ENCODE measurements at places on chromosomes 2 and 18.

DNA sequence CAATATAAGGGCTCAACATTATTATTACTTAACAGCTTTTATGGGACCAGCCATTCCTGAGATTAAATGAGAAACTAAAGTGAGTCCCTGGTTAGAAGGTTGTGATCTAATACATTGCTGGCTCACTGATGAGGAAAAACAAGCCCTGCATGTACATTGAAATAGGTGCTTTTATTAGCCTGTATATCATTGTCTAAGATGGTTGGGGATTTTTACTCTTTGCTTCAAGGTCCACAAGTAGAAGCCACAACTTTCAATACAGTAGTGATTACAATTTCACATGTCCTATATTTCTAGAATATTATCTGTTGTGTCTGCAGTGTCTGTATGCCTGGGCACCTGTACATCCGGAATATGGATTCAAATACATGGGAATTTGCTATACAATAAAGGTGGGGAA is 104.1 kb upstream of the FZD5 start:
- peak; percentile 39 for DNase-seq

GRCh38 chr2:133568172-133568571 is at the start of gene NCKAP5:
NCKAP5 (minus strand) TSS chr2:133568463; CDS start chr2:133517526, 50,937 bp downstream.
- DNase-seq, result no peak

DNA sequence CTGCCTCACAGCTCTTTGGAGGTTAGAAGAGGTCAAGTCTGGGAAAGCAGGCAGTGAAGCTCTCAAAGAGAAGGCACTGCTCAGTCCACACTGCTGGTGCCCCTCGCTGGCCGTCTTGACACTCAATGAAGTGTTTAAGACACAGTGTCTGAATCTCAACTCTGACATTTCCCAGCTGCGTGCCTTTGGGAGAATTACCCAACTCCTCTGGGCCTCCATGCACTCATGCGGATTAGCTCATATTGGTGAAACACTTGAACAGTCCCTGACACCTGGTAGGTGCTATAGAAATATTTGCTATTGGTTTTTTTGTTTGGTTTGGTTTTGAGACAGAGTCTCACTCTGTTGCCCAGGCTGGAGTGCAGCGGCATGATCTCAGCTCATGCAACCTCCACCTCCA is 281.0 kb downstream of the SRBD1 start:
- DNase-seq, result no peak

DNA sequence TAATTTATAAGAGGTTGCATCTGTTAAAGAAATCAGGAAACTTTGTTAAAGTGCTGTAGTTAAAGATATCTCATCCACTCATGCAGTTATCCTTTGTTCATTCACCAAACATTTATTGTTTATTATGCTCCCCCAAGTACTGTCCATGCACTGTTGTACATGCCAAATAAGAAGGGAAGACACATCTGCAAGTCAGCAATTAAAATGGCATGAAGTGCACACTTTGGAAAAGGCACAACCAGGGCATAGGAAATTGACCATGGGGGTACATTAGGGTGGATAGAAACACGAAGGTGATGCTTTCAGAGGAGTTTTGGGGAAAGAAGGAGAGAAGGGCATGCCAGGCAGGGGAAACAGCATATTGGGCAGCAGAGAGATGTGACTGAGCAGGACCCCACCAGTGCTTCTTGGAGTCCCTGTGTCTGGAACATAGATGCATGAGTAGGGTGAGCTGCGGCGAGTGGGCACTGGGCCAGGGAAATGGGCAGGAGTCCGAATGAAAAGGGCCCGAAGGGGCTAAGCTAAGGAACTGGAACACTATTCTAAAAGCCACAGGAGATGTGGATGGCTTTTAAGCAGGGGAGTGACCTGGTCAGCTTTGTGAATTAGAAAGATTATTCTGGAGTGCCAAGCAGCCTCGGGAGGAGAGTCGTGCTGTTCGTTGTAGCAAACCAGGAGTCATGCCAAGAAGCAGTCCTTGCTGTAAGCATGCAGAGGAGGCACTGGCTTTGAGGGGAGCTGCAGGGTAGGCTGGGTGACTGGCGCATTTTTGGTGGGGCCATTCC is 316.3 kb downstream of the AGPS start:
- DNase-seq, result no peak

GRCh38 chr18:9206421-9206820 is 69.8 kb downstream of the ANKRD12 start:
- no peak for DNase-seq

DNA sequence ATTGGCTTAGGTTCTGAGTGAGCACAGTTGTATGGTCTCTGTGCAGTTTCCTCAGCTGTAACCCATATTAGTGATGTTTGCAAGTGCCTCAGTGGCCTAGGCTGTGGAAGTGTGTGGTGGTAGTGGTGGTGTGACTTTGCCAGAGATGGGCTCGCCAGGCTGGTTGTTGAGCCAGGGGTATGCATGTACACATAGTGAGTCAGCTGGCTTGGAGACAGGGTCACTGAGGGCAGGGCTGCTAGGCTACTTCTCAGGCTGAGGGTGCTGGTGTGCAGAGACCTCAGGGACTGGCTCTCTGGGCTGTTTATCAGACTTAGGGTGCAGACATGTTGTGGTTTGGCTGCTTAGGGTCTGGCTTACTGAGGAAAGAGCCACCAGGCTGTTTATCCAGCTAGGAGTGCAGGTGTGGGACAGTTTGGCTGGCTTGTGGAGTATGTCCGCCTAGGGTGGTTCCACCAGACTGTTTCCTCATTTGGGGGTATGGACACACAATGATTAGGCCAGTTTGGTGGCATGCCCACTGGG is 15.0 kb downstream of the APLF start:
- DNase-seq, result no peak

DNA sequence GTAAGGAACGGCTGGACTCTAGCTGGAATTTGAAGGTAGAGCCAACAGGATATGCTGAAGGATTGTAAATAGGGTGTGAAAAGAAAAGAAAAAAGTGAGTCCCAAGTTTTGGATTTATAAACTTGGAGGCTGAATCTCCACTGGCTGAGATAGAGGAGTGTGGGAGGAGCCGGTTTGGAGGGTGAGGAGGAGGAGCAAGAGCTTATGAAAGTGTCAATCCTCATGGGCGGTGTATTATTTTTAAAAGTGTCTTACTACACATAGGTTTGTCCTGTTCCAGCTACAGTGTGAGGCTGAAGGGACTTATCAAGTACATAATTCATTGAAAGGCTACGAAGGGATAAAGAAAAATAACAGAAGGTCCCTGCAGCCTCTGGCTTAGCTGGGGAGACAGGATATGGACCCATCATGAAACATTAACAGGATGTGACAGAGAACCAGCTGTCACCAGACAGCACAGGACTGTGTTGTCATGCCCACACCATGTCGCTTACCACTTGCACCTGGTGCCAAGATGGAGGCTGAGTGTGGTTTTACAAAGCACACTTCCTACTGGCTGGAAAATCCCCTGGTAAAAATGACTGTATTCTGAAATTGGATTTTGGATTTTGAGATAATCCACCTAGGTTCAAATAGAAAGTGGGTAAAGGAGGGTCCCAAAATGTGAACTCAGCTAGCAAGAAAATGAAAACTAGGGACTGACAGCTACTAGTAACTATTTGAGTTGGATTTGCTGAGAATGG is 2.5 kb upstream of the MREG start:
- peak; percentile 67 for DNase-seq

GRCh38 chr2:30208453-30208852 is 22.9 kb upstream of the LBH start:
- DNase-seq, result peak; percentile 46

GRCh38 chr2:9430316-9431293 is 7.2 kb downstream of the CPSF3 start:
- no peak for DNase-seq

DNA sequence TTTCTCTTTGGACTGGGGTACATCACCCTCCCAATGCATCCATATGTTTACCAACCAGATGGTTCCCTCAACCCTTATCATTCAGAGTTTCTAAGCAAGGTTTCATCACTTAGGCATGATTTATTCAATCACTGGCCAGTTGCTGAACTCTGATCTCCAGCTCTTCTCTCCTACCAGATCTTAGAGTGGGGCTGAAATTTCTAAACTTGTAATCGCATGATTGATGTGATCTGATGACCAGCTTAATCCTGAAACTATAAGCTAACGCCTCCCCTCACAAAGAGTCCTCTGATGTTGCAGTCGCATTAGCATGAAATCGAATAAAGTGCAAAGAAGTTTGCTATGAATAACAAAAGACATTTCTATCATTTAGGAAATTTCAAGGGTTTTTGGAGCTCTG is 1082.0 kb downstream of the DPP10 start:
- no peak for DNase-seq

GRCh38 chr2:44731505-44731904 is 210.0 kb upstream of the SIX3 start:
- DNase-seq, result peak; percentile 51

DNA sequence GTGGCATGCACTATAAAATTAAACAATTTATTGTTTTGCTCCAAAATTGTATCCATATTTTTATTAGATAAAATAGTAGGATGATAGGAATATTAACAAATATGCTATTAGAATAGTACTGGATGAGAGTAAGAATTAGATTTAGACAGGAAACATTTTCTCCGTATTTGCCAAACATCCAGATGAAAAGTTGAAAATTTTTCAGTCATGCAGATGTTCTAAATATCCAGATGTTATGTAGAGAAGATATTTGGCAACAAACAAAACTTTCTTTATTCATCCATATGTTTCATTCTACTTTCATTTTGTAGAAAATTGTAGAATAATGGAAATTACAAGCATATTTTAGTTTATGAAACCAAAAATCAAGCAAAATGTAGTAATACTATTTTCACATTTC is 45.2 kb upstream of the NEUROD1 start:
- no peak for DNase-seq

DNA sequence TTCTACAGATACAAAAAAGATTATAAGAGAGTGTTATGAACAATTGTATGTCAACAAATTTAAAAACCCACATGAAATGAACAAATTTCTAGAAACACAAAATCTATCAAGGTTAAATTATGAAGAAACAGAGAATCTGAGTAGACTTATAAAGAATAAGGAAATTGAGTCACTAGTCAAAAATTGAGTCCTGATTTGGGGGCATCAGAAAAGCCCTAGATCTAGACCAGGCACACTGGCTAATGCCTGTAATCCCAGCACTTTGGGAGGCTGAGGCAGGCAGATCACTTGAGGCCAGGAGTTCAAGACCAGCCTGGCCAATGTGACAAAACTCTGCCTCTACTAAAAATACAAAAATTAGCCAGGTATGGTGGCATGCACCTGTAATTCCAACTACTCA is 15.3 kb upstream of the SPR start:
- DNase-seq, result no peak

GRCh38 chr2:152097801-152098495 is 896 bp downstream of the CACNB4 start:
- DNase-seq, result peak; percentile 58

DNA sequence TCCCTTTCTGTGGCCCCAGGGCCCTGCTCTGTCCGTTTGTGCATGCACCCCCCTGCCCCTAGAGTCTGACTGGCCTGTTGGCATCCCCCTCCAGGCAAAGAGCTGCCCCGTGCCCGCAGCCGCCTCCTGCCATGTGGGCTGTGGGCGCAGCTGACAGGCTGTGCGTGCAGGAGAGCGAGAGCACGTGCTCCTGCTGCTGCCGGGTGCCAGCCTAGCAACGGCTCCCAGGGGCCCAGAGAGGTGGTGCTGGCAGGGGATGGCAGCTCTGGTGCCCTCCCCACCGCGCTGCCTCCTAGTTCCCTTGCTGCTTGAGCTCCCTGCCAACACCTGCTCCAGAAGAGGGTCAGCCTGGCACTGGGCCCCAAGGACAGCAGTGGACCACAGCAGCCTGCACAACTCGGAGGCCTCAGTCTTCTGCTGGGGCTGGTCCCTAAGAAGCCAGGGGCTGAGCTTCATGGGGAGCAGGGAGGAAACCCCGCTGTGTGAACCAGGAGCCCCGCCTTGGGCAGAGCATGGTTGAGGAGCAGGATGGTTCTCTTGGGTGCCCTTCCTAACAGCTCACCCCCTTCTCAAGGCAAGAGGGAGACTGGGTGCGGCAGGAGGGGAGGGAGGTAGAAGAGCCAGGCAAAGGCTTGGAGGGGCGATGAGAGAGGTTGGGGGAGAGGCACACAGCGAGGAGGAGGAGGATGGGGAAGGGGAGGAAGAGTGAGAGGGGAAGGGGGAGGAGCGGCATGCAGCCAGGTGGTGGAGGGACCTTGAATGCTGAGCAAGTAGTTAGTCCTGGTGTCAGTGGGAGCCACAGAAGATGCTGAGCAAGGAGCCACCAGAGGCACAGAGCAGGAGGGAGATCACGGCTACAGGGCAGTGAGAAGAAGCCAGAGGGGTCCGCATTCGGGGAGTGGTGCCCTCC is 23.8 kb upstream of the PTMA start:
- no peak for DNase-seq

- DNase-seq, result no peak
These were observed 97.3 kb upstream of the RGPD4 start for GRCh38 chr2:107729440-107729839.

DNA sequence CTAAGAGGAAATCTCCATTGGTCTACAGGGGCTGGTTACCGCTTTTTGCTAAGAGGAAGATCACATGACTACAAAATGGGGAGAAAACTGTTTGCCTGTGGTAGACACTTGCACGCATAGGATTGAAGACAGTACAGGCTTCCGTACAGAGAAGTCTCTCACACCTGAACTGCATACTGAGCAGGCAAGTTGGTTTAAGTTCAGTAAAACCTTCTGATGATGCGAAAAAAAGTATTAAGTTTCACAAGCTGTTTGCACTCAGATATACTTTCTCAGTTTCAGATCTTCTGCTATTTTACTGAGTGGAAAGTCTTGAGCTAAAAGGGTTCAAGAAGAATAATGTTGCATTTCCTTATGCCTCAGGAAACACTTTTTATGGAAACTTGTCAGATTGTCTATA is 292.2 kb upstream of the MC4R start:
- DNase-seq, result no peak

DNA sequence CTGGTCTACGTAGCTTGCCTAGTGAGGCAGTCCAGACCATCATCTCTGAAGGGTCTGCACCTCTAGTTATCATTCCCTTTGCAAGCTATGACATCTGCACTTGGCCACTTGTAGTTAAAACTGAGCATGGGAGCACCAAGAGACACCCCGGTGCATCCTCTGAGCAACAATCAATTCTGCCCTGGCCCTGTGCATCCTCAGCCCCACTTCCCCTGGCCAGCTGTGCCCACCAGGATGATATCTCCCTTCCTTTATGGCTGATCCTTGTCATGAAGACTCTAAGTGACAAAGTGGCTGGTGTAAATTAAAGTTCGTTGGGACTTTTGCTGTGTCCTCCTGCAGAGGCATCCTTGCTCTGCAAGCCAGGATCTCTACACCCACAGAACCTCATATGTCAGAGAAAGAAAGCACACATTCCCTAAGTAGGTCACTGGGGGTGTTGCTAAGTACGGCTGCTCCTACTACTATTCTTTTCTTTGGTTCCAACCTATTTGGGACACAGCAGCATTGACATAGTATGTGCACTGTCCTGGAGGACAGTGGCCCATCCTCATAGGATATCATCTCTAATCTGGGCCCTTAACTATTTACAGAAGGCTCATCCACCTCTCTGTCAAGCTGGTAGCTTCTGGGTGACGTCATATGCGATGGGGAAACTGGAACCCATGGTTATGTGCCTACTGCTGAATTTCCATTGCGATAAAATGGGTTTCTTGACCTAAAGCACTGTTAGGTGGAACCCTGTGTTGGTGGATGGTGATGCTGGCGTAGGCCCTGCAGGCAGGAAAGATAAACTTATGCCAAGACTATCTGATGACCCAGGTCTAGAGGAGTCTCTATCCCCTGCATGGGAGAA is 384.3 kb upstream of the ID2 start:
- no peak for DNase-seq

GRCh38 chr2:67755156-67755882 is 307.5 kb downstream of the C1D start:
- DNase-seq, result no peak

Measured in GM10248 (cell line).